Stimulated activated CD4-positive, alpha-beta T cell treated with anti-CD3 and anti-CD28 coated beads, Interleukin-12 subunit alpha, Interleukin-12 subunit beta, amount 100 ng/mL, for 4 hours (primary cell): ENCODE measurements at places on chromosomes 6 and 20.

DNA sequence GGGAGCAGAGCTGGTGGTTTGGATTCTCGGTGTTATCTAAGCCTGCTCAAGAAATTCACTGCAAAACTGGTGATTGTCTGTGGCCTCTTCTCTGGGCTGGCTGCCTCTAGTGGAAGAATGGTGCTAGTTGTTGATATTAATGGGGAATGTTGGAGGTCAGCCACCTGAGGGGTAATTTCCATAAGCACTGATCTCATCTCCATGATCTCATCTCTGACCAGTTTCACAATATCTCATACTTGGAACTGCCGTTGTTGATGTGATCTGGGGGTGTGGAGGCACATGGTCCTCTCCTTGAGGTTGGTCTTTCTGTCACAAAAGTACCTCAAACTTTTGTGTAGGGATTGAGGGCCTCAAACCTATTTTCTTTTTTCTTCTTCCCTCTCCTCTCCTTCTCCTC, 102.6 kb downstream of the CD109 start:
- DNase-seq: no peak

DNA sequence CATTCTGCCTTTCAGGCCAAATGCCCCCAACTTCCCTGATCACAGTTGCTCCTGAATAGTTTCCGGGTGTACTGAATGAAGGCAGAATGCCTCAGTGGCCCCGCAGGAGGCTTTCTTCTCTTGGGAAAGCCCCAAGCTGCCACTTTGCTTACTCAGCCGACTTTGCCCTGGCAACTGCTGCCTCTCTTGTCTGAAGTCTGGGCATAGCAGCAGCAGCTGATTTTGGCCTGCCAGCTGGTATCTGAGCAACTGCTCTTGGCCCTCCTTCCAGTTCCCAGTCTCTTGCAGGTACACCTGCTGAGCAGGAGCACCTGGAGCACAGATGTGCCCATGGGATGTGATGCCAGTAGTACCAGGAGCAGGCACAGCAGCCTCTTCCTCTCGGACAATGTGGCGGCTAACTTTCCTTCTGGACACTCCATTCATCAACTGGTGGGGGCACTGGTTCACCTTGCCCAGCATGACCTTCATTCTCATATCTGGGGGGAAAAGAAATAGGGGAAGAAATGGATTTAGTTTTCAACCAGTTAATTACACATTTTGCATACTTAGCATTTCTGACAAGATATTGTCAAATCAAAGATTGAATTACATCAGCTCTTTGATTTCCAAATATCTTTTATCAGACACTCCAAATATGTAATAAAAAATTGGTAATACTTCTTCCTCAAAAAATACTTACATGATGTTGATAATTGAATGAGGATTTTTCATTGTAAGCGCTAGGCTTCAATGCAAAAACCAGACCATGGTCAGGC, 468.2 kb downstream of the PKHD1 start:
- DNase-seq: no peak

- no peak for DNase-seq
These were observed 192.2 kb downstream of the GJA10 start for GRCh38 chr6:90086517-90086916.

DNA sequence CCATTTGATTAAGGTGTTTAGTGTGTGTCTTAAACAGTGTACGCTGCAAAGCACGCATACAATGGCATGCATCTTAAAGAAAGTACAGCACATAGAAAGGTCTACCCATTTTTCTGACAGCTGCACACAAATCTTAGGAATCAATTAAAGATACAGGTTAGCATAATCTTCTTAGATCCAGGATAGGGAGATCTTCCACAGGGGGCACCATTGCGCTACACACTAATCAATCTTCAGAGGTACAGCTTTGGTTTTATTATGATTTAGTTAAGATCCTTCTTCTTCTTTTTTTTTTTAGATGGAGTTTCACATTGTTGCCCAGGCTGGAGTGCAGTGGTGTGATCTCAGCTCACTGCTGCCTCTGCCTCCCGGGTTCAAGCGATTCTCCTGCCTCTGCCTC, 63.7 kb upstream of the BEND3 start:
- no peak for DNase-seq

DNA sequence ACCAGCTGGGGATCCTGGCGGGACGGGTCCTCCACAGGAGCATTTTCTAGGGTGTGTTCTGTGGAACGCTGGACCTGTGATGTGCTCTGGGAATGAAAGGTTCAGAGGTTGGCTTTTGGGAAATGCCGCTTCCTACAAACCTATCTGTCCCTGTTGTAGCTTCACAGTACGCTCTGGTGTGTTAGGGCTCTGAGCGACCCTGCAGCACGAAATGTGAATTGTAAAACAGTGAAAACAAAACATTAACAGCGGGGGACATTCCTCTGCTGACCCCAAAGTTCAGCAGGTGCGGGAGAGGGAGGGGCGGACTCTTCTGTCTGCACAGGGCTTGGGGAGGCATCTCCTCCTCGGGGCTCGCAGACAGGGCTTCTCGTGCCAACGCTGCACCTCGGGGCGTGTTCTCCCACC, 155.9 kb downstream of the NRN1 start:
- no peak for DNase-seq

GRCh38 chr20:17910828-17911294, 57.7 kb downstream of the SNX5 start:
- DNase-seq: no peak

GRCh38 chr6:64838726-64839125, 868.3 kb downstream of the EYS start:
- DNase-seq: no peak

GRCh38 chr6:148565321-148565926, 181.4 kb upstream of the UST start:
- no peak for DNase-seq

DNA sequence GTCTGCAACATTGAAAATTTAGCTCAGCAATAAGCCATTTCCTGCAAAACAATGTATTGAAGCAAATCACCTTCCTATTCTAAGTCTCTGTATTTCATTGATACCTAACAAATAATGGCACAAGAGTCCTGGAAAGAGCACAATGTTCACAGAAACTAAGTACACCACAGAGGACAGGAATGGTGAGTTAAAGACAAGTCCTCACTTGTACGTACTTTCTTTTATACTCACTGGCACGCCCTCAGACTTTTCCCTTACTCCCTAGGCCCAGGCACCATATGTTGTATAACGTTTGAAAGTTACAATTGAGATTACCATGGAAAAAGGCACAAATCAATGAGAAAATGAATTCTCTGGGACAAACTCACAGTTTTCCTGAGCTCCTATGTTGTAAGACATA, 683.0 kb upstream of the MANEA start:
- DNase-seq: no peak

DNA sequence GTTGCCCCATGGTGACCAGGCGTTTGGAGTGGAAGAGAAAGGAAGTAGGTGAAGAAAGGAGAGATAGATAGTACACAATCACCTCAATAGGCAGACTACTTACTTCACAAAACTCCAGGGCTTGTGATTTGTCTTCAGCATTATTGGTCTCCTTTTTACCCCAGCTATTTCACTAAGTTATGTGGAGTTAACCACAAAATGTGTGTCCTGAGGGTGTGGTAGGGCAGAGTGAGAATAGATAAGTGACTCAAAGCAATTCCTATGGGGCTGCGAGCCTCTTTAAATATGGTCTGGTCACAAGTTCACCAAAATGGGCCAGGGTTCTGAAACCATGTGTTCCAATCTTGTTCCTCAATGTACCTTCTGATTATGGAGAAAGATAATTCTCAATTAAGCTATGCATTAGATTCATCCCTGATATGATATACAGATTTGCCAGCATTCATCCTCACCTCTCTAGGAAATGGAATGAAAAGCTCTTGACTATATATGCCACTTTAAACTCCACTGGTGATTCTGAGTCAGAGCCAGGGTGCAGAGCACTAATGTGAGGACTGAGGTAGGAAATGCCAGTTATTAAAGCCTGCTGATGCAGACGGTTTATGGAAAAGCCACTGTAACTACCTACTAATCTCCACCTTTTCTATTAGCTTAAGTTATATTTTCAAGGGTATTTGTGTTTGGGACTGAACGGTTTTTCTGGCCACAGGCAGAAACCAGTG, 310.6 kb upstream of the MANEA start:
- no peak for DNase-seq

GRCh38 chr6:119241111-119241465, 108.5 kb downstream of the MAN1A1 start:
- DNase-seq: no peak

- no peak for DNase-seq
These were observed 9.8 kb downstream of the RBCK1 start for GRCh38 chr20:417801-418342.

DNA sequence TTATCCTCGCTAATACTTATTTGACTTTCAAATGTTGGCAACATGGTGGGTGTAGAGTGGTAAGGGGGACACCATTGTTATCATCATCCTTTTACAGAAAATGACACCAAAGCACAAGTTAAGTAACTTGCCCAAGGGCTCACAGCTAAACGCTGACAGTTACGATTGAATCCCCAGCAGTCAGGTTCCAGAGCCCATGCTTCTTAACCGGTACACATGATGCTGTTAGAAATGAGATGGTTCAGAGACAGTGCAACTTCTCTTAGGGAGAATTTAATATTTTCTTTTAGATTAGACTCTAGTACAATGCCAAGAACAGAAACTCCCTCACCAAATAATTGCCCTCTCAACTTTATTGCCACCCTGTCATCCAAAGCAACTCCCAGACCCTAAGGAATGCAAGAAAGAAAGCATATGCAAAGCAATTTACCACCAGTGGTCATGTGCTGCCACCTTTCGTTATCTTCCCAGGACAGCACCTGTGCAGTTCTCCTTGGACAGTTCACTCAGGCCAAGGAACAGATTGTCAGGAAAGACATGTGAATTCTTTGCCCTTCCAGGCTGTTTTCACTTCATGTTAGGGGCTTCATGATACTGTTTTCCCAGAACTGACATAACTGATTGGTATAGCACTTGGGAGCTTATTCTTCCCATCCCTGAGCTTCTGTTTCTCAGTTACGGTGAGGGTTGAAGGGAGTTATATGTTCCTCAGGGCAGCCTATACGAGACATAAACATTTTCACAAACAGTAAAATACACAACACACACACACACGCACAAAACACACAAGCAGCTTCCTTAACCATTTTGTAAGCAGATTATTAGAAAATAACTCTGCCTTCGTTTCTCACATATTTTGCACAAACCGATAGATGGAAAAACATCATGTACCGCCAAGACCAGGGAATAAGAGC, 5.1 kb downstream of the HLA-DMA start:
- DNase-seq: no peak

DNA sequence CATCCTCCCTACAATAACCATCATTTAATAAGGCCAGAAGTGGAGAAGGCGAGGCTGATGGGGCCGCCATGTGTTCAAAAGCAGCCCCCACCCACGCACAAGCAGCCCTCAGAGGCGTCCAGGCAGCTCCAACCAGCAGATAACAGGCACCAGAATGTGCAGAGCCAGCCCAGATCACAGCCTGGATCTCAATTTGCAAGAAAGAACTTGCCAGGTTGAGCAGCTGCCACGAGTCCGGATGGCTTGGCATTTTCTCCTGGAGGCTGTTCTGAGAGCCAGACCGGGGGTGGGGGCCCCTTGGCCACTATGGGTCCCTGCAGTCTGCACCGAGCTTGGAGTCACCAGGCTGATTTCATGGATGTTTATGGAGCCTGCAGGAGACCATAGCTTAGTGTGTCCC, 338.1 kb downstream of the PREX1 start:
- DNase-seq: no peak
